ENCODE measurements at places on chromosomes 7 and 10.

DNA sequence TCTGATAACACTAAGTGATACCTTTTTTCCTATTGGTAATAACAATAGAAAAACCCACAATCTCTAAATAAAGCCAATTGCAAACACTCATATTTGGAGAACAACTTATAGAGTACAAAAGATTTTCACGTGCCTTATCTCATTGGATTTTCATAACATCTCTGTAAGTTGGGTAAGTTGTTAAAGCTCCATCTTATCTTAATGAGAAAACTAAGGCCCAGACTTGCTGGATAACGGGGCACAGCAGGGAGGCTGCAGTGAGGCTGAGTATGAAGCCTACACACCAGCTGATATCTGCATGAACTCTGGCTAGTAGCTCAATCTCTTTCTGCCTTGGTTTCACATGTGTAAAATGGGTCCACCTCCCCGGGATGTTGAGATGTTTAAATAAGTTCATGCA, 26.8 kb downstream of the CPVL start:
- no peak for DNase-seq

- DNase-seq, result no peak
Observed at GRCh38 chr10:77544617-77545016, 93.0 kb downstream of the KCNMA1 start.

GRCh38 chr10:66321723-66322665, 603.8 kb upstream of the LRRTM3 start:
- DNase-seq, result no peak

- peak; percentile 79 for DNase-seq
Observed at GRCh38 chr10:125155101-125155500, 5.3 kb downstream of the CTBP2 start.

DNA sequence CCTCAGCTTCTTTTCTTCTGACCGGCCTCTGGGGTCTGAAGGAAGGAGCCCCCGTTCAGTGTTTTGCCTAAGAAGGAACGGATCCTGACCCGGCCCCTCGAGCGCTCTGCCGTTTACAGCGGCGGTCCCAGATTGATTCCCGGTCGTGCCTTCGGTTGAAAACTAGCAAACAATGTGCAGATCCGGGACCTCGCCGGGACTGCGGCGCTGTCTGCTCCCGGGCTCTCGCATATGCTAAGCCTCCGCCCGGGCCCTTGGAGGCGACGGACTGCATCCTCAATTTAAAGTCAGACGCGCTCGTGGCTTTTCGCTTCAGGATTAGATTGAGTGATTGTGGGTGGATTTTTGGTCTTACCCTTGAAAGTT, 559 bp downstream of the DBF4 start:
- peak; percentile 76 for DNase-seq

DNA sequence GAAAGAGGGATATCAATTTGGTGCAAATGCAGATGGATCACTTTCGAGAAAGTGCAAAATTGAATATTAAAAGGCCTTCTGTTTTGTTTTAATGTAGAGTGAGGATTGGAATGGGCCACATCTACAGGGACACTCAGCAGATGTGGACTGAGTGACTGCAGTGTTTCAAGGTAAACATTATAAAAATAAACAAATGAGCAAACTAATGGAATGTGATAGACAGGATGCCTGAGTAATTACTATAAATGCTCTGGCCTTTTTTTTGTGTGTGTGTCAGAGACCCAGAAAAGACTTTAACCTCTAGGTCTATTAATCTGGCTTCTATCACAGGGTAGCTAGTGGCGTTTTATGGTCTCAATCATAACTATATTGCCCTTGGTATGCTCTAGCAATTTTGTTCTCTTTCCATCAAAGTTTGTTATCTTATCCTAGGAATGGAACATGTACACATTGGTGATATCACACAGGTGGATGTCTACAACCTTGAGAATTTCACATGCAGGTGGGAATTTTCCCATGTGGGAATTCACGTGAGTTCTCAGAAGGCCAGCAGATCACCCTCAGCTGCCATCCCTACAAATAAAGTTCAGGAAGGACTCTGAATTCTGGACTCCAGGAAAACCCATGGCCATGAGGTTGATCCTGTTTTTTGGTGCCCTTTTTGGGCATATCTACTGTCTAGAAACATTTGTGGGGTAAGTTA, at the start of gene CPA2:
TSS of gene CPA2 (plus strand) at position 606 of the 703 bp plus-strand sequence. CDS start at position 625, 19 bp downstream.
- DNase-seq, result no peak

DNA sequence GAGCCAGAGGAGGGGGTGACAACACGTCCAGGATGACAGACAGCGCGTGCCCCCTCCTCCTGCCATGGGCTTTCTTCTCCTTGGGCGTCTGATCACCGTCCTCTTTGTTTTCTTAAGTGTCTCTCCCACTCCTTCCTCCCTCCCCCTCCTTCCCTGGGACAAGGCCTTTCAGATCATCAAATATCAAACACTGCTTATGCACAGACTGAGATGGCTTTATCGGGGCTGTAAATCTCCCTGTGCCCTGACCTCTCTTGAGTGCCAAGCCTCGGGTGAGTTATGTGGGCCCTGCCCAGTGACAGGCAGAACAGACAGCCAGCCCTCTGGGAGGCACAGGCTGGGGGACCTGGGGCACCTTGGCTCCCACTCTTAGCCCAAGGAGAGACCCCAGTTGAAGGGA, 116.4 kb downstream of the C10orf105 start:
- DNase-seq, result no peak

- DNase-seq, result no peak
Observed at GRCh38 chr7:140564643-140565042, 76.0 kb downstream of the DENND2A start.

- DNase-seq, result no peak
Observed at GRCh38 chr7:157558875-157559595, 222.2 kb downstream of the DNAJB6 start.

DNA sequence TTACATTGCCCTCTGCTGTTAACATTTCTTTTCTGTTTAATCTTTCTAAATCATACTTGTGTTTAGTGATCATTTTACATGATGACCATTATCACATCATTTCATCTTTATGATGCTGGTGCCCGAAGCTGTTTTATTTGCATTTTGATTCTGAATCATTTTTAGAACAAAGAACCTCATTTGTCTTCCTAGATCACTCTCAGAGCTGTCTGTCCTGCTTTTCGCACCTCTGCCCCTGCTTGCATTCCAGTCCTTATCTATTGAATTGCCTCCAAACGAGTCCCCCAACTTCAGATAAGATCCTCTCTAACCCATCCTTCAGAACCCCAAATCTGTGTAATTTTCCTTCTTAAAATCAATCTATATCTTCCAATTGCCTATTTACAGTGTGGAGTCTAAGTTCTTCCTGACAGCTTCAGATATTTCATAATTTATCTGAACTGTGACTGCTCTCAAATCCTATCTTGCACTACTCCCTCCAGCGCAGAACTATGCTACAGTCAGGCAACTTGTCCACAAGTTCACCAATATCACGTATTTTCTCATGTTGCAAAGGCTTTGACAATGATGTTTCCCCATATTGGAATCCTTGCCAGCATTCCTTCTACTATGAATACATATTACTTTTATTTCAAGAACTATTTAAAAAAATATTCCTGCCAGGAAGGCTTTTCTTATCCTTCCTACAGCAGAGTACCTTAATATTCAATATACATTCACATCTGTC, 346.5 kb upstream of the CACNA2D1 start:
- no peak for DNase-seq

GRCh38 chr10:129400426-129400825, 66.6 kb upstream of the MGMT start:
- DNase-seq, result no peak

GRCh38 chr7:128349466-128349825, 5.7 kb upstream of the RBM28 start:
- DNase-seq, result no peak

GRCh38 chr10:131200856-131201470, 110.6 kb downstream of the TCERG1L start:
- no peak for DNase-seq

DNA sequence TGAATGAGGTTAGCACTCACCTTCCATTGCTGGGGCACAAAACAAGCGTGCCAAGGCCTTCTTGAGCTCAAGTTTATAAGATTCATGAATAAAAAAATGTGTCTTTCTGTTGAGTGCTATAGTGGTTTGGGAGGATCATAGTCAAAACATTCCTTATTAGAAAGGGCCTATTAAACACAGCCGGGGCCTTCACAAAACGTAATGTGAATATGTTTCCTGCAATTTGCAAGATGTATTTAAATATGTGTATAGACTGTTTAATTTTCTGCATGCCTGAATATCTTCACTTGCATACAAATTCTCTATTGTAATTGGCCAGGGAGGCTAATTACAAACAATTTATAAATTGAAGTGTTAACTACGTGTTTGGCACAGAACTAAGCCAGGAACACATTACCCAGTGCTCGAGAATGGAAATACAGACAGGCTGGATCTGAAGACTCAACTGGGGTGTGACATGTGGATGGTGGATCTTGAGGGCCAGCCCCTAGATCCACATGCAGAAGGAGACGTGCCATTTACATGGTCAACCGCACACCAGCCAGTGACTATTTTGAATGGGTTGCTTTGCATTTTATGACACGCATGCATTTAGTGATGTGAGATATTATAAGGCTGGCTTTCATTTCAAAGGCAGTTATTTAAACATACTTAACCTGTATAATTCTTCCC, 31.3 kb downstream of the LYZL2 start:
- DNase-seq, result no peak

DNA sequence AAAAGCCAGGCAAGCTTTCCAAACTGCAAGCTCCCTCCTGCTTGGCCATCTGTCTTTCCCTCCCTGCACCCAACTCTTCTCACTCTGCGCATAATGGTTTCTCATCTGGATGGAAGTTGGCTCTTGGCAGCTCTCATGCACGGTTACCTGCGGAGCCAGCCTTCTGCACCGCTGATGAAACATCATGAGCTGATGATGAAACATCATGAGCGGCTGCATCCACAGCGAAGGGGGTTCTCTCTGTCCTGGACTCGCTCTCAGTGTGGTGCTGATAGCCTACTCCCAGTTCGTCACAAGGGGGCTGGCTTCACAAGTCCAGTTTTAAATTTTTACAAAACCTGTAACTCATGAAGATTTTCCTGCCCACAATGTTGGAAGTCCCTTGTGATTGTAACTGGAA, 457.5 kb downstream of the ACTR3B start:
- no peak for DNase-seq

DNA sequence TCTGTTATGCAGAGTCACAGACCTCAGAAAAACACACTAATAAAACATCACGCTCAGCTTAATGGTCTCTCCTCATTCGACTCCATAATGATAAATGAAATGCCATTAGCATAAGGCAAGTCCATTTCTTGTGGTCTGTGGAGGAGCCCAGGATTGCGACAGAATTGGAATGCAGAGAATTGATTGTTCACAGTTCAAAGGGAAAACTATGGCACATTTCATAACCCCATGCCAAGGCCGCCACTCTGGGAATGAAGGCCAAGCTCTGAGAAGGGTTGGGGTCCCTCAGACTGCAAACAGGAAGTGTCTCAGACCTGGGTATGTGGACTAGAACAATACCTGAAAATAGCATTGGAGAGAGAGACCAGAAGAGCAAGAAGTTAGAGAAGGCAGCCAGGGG, 398.9 kb downstream of the ADRA2A start:
- DNase-seq, result no peak

GRCh38 chr10:37109000-37109399, 16.4 kb upstream of the ANKRD30A start:
- no peak for DNase-seq

DNA sequence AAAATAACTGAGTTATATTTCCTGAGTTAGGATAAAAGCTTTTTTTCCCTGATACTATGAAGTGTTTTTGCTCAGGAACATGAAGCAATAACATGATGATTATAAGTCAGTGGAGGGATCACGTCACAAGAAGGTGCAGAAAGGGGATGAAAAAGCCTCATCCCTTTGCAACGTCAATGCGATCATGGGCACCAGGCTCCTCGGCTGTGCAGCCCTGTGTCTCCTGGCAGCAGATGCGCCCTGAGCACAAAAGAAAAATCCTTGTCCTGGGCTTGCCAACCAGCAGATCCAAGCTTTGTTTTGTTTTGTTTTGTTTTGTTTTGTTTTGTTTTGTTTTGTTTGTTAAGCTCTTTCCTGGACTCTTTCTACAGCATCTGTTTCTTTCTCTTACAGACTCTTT, 103.5 kb upstream of the PRSS1 start:
- DNase-seq, result no peak

All from dermis blood vessel endothelial cell (primary cell).